Mesothelial cell of epicardium (in vitro differentiated cells): ENCODE measurements at places on chromosomes 11 and 22. TPM values are rescaled to one million over a fixed set of nuclear protein-coding genes. Genes with fewer than 3 reads are reported as not detected.

DNA sequence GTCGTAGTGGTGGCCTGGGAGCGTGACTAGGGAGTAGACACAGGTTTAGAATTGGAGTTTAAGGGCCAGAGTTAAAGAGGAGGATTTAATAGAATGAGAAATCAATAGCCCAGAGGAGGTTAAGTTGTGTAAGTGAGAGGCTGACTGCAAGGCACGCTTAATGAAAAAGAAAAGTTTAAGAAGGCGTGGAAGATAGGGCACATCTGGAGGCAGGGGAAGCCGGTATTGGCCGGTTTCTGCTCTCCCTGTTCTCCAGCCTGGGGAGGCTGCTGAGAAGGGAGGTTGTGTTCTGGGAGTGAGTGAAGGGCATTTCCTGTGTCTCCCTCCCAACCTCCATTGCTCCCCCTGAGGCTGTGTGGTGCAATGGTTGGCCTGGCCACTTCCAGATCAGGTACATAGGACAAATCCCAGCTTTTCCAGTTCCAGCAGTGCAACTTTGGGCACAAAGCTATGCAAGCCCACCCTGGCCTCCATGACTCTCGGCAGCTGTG, 6.3 kb downstream of the GRIK4 start:
- DNase-seq: no peak

NEFH gene
- total RNA-seq: 3.4 to 4.3 TPM (median 3.5 TPM) in 3 replicates

GRCh38 chr11:77130763-77131513, 2.9 kb downstream of the MYO7A start:
- no peak for DNase-seq

DNA sequence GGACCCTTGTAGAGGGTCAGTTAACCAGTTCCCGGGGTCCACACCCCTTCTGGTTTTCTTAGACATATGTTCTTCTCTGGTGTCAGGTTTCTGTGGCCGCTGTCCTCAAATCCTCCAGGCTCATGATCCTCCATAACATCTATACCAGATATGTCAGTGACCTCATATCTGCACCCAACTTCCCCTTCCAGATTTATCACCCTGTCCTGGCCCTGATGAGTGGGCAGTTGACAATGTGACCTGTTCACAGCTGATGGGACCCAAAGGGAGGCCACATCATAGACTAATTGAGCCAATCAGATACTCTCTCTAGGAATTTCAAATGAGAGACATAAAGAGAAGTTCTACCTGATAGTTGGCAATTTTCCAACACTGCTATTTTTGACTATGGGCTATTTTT, 5.1 kb downstream of the DKK3 start:
- DNase-seq: no peak

- no peak for DNase-seq
Observed at GRCh38 chr22:22062306-22062793, 79.8 kb upstream of the TOP3B start.

RELT gene
- total RNA-seq: 5.1 to 5.4 TPM (median 5.3 TPM) in 3 replicates

DNA sequence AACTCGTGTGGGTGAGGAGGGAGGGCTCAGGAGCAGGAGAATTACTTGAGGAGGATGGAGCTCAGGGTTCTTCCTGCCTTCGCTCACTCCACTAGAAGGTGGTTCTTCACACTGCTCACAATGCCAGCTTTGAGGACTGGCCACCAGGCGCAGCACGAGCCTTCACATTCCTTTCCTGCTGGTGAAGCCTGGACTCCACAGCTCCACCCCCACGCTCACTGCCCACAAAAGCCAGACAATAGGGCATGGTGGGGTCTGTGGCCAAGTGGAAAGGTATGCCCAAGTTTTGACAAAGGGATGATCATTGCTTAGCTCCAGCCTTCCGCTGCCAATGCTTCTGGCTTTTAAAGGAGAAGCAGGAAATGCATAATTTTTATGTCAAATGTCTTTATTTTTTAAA, 58.0 kb upstream of the FADD start:
- DNase-seq: no peak

- peak; percentile 47 for DNase-seq
Observed at GRCh38 chr11:75668451-75669297, at the start of gene MAP6. TSS of gene MAP6 (minus strand) at chr11:75669038. CDS start at chr11:75668369, 669 bp downstream.

- no peak for DNase-seq
Observed at GRCh38 chr11:62925308-62925707, 4.1 kb upstream of the CHRM1 start.

DNA sequence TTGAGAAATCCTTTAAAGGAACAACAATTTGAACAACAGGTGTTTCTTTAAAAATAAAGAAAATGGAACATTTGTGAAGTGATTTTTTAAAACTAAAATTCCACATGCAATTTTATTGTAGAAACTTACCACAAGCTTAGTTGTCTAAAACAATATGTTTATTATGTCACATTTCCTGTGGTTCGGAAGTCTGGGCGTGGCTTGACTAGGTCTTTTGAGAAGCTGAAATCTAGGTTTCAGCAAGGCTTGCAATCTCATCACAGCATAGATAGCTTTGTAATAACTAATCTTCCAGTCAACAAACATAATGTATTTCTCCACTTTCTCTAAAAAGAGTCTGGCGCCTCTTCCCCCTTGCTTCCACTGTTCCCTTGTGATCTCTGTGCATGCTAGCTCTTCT, 27.0 kb downstream of the MS4A6A start:
- DNase-seq: no peak

DNA sequence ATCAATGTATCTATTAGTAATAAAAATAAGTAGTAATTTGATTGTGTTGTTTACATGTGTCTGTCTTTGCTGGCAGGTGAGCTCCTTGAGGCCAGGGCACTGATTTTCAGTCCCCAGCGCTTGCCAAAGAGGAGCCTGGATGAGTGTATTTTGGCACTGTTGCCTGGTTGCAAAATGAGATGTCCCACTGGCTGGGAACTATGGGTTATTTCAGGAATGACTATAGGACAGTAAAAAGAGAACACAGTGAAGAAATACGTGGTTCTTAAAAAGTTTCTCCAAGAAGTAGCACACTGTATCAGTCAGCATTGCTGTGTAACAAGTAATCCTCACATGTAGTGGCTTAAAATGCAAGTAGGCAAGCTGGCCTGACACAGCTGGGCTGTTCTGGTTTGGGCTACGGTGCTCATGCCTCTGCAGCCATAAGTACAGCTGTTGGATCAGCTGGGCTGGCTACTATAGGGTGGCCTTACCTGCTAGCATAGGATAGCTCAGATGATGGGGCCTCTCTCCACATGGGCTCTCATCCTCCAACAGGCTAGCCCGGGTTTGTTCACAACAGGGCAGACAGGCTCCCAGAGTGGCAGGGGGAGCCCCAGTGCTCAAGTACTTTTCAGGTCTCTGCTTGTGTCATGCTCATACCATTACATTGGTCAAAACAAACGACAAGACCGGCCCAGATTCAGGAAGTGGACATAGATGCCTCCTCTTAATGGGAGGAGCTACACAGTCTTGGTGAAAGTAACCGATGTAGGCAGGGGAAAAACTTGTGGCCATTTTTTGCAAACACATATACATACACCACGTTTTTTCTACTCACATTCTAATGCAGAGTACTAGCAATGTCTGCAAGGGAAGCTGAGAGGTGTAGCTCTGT, 399.1 kb downstream of the LARGE1 start:
- no peak for DNase-seq

DNA sequence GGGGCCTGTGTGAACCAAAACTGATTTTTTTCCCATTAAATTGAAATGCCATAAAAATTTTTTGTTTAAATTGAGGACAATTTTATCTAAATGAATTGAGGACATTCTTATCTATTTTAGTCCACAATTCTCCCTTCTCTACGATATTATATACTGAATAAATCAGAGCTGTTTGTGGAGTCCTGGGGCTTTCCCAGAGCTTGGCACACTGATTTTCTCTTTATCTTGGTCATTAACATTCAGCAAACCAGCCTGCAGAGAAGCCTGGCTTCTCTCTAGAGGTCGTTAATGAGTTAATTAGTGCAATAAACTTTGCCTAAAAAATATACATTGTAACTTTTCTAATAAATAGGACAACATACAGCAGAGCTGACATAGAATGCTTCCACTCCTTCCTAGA, 615.7 kb downstream of the NELL1 start:
- DNase-seq: no peak

DNA sequence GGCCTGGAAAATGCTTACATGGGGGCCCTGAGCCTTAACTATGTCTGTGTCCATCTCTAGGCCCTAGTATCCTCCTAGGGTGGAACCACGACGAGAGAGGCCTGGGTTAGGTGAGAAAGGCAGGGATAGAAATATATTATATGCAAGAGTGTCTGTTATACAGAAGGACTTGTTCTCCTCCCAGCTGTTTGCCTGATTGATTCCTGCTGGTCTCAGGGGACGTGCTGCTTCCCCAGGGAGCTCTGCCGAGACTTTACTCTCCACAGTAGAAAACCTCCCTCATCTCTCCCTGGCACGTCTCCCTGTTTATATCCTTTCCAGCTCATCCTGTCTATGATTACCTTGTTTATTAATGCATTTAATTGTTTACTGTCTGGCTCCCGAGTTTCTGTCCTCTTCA, 132.6 kb downstream of the MIAT start:
- no peak for DNase-seq

OR51B5 gene
- 0.89 to 1.2 TPM (median 1.1 TPM) in 3 replicates for total RNA-seq

GRCh38 chr11:128343135-128343514, 244.2 kb downstream of the ETS1 start:
- no peak for DNase-seq

- no peak for DNase-seq
Observed at GRCh38 chr11:8686325-8686724, 3.7 kb downstream of the RPL27A start.

FAM180B gene
- total RNA-seq: 0.18 to 0.36 TPM (median 0.27 TPM) in 3 replicates

OR8D4 gene
- 0.07 to 0.20 TPM (median 0.11 TPM) in 3 replicates for total RNA-seq

FERMT3 gene
- total RNA-seq: 4.8 to 8.4 TPM (median 5.9 TPM) in 3 replicates

DLG2 gene
- total RNA-seq: 6.7 to 7.5 TPM (median 7.4 TPM) in 3 replicates

DNA sequence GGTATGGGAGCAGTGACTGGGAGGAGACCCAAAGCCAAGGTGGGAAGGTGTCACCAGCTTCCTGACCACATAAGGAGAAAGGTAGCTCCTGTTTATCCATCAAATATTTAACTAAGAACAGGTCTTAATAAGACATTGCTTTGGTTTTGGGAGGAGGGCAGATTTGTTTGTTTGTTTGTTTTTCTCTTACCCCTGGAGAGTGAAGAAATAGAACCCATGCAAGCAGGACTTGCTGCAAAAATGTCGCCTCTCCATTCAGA, 26.2 kb upstream of the CD44 start:
- DNase-seq: no peak

PTS gene
- total RNA-seq: 54.9 to 59.3 TPM (median 56.2 TPM) in 3 replicates

- no peak for DNase-seq
Observed at GRCh38 chr11:115462757-115463156, 41.5 kb downstream of the CADM1 start.

- DNase-seq: no peak
Observed at GRCh38 chr22:42074132-42074811, at the start of gene PHETA2. TSS of gene PHETA2 (plus strand) at chr22:42074248. CDS start at chr22:42077294, 3,046 bp downstream.

GRIA4 gene
- total RNA-seq: 144 to 156 TPM (median 156 TPM) in 3 replicates

GRCh38 chr11:10322401-10322800, 17.5 kb downstream of the ADM start:
- DNase-seq: no peak

GRCh38 chr11:84958295-84958694, 668.8 kb downstream of the DLG2 start:
- DNase-seq: no peak

PTGDR2 gene
- total RNA-seq: 0.60 to 0.75 TPM (median 0.71 TPM) in 3 replicates

- DNase-seq: no peak
Observed at GRCh38 chr11:87809256-87809655, 366.0 kb downstream of the RAB38 start.

DNA sequence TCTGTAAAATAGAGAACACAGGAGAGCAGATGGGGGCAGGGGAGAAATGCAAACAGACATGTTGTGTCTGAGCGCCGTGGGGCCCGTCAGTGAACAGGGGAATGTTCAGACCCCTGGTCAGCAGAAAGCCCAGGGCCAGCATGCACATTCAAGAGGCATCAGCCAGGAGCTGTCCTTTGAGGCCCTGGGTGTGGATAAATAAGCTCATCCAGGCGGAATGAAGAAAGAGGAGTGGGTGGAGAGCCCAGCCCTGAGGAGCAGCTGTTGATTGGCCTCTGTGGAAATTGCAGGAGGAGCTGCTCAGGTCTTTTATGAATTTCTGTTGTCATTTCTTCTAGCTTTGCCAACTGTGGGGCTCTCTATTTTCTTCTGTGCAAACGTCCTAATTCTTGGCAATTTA, 49.7 kb upstream of the CECR2 start:
- no peak for DNase-seq

MUC15 gene
- total RNA-seq: 1.9 to 2.6 TPM (median 2.4 TPM) in 3 replicates

- no peak for DNase-seq
Observed at GRCh38 chr11:61454520-61454919, 24.6 kb downstream of the SDHAF2 start.

DNA sequence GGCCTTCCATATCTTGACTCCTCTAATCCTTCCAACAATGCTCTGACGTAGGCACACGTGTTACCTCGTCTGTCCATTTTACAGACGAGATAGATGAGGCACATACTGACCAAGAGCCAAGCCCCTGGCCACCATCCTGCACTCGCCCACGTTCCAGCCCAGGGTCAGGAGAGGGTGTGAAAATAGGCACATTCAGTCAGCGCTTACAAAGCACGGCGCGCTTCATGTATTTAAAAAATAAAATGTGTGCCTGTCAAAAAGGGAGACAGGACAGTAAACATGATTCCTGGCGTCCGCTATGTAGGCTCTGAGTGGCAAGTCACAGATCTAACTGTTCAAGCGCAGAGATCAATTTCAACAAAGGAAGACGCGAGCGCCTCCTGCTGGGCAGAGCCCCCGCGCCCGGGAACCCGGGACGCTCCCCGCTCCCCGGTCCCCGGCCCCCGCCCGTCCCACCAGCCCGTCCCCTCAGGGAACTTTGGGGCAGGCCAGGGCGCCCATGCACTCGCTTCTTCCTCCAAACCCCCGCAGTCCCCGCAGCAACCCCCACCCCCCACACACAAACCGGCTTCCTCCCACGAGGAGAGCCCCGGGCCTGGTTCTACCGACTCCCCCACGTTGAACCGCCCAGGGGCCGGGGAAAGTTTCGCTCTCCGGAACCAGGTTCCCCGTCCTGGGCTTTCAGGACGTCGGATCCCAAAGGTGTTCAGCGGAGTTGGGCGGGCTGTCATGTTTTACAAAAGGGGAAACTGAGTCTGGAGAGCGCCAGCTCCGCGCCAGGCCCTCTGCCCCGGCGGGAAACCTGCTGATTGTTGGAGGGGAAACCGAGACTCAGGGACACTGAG, 10.4 kb upstream of the C1QTNF6 start:
- DNase-seq: peak; percentile 80

GRCh38 chr11:57460022-57460757, at the start of gene RTN4RL2:
TSS of gene RTN4RL2 (plus strand) at chr11:57460528. CDS start at chr11:57460866, 338 bp downstream.
- no peak for DNase-seq

HORMAD2 gene
- total RNA-seq: 0.23 to 0.47 TPM in 2 of 3 replicates, not detected in the other

PLAAT2 gene
- total RNA-seq: not detected in 3 replicates

GRCh38 chr11:75583718-75584658, 21.9 kb downstream of the SERPINH1 start:
- DNase-seq: peak; percentile 67
